ENCODE measurements at places on chromosomes 7 and 10. TPM values are rescaled to one million over a fixed set of nuclear protein-coding genes. Genes with fewer than 3 reads are reported as not detected.
A peak's percentile ranks its signal among the peaks of the same experiment; 100 is the strongest.

DNA sequence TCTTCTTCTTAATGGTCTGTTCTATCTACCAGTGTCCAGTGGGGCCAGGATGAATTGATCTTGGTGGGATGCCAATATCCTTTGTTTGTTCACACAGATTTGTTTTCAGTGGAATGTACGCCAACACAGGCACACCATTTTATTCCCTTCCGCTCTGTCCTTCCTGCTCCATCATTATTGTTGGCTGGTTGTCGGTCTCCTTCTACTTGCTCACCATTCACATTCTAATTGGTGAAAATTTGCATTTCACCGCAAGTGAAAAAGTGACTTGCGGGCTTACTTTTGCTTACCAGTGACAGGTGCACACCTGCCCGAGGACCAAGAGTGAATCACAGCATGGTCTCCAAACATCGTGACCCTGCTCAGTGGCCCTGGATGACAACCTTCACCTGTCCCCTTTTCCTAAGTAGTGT, 148.3 kb downstream of the NOC3L start:
- DNase-seq: no peak

Gene NUTM2E
- polyA plus RNA-seq: 0.73 TPM

DNA sequence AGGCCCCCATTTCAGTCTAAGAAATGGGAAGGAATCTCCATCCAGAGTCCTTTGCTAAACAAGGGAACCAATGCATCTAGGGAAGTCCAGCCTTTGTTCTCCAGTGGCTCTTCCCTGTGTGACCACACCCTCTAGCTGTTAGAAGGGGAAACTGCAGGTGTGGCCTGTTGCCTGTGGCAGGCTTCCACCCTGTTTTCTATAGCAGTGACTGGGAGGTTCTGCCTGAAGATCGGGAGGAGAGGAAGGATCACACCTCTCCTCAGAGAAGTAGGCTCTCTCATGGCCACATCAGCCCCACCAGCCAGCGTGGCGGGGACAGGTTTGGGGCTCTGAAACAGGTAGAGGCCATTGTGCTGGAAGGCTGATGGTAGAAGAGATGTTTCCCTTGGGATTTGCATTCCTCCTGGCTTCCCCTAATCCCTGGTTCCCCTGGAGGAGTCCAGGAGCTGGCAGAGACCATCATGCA, 47.7 kb upstream of the TRIM8 start:
- DNase-seq: no peak

DNA sequence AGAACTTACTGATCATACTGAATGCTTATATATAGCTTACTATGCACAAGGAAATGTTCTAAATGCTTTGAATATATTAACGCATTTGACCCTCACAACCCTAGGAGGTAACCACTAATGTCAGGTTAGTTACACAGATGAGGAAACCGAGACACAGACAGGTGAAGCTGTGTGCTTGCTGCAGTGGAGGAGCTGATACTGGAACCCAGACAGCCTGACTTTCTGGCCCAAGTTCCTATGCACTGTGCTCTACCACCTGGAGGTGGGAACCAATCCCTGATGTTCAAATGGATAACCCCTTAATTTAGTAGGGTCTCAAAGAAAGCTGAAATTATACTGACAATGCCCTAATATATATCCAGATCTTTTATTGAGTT, 119.6 kb downstream of the SORBS1 start:
- no peak for DNase-seq

DNA sequence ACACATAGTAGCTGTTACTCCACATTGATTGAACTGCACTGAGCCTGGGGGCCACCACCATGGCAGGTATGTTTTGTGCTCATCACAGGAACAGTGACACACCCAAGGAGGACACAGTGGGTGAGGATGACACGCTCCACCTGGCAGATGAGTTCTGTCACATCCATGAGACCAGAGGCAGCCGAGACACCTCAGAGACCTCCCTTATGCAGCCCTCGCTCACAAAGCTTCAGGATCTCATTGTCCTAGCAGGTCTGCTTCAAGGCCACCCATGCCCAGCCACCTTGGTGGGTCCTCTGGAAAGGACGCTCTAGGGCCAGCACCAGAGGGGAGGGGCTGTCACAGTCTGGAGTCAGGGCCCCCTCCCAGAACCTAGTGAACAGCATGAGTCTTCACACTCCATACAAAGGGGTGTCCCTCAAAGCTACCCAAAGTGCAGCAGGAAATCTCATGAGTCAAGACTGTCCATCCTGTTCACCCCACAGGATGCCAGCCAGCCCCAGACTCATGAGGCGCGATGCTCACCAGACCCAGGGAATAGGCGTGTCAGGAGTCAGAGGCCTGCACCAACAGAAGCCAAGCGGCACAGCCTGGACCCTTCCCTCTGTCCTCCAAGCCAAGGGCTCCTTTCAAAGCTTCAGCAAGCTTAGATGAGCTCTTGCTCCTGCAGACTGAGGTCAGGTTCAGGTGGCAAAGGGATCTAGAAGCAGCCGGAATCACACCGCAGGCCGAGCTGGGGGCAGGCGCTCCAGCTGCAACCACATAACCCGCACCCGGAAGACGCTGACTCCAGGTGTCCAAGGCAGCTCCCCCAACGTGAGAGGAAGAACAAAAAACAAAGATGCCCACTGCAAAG, 9.6 kb downstream of the FAM53B start:
- DNase-seq: peak; percentile 85

- DNase-seq: no peak
Measured at GRCh38 chr10:77574438-77574837, 63.2 kb downstream of the KCNMA1 start.
